Stimulated activated CD4-positive, alpha-beta T cell treated with anti-CD3 and anti-CD28 coated beads, Interleukin-15, amount 100 ng/mL, for 48 hours (primary cell): ENCODE measurements at places on chromosomes 11 and 22.

DNA sequence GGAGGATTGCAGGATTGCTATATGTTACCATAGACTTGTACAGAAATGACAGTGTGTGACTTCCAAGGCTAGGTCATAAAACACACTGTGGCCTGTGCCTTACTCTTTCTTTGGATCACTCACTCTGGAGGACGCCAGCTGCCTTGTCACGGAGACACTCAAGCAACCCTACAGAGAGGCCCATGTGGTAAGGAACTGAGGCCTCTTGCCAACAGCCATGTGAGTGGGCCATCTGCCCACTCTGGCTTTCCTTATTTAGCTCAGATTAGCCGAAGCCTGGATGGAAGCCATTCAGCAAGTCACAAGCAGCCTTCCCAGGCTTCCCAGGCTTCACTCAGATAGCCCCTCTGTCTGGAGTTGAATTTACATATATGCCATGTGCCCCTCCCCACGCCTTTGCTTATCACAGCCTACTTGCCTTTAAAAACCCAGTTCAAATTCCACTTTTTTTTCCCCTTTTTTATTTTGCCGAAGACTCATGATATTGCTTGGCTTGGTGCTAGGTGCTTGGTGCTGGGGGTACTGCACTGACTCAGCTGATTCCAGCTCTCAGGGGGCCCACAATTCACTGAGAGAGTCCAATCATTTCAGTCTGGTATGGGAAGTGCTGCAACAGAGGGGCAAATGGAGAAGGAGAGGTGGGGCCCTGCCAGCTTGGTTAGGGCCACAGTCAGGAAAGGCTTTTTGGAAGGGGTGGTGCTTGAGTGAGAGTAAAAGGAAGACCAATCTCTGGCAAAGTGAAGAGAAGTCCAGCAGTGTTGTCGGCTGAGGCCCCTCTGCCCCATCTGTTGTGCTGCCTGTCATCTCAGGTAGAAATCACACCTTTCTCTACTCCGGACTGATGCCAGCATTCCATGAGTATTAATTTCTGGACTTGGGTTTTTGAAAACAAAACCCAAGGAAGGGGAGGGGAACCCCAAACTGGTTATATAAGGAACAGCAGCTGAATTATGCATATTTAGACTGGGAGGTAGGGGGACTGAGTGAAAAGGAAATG, 14.5 kb upstream of the P4HA3 start:
- DNase-seq = no peak

DNA sequence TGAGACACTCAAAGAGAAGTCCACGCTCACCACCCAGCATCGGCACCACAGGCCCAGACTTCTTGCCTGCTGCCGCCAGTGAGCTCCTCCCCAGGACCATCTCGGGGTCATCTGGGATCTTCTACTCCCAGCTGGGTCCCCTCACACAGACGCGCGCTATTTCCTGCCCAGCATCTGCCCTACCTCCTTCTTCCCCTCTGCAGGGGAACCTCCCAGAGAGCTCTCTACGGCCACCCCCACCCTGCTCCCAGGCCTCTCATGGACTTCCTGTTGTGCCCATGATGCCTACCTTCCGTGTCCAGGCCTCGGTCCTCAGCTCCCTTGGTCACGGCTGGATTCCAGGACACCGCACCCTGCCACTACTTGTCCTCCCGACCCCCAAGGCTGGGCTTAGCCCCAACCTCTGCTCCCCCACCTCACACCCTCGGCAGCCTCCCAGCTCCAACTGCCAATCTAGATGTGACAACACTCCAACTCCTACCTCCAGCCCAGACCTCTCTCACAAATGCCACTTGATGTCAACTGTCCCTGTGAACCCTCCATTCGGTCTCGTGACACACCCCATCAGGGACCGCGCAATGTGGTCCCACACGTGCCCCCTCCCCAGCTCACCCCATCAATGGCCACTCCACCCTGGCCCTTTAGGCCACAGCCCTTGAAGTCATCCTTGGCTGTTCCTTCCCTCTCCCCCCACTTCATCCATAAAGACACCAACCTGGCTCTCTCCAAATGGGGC, 45.3 kb downstream of the SGSM3 start:
- DNase-seq = no peak

DNA sequence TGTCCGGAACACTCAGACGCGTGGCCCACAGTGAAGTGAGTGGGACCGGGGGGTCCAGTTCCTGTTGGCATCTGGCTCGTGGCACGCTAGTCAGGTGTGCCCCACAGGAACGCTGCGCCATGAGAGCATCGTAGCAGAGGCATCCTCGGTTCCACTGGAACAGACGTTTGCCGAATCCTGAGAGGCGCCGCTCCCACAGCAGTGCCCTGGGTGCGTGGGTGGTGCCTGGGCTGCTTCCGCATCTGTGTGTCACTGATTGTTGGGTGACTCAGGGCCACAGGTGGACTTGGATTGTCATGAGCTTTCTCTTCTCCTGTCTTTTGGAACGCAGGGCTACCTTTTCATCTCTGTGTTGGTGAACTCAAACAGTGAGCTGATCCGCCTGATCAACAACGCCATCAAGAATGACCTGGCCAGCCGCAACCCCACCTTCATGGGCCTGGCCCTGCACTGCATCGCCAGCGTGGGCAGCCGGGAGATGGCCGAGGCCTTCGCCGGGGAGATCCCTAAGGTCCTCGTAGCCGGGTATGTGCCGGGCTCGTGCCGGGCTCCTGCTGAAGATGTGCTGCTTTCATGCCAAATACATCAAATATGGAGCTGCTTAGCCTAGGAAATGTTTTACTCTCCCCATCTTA, 46.2 kb downstream of the AP2A2 start:
- DNase-seq = no peak

- DNase-seq = no peak
Measured at GRCh38 chr11:101803651-101804050, 111.2 kb upstream of the CEP126 start.

- DNase-seq = no peak
Measured at GRCh38 chr11:24297461-24297860, 199.4 kb upstream of the LUZP2 start.

GRCh38 chr22:24707470-24707801, 67.1 kb downstream of the PIWIL3 start:
- no peak for DNase-seq

DNA sequence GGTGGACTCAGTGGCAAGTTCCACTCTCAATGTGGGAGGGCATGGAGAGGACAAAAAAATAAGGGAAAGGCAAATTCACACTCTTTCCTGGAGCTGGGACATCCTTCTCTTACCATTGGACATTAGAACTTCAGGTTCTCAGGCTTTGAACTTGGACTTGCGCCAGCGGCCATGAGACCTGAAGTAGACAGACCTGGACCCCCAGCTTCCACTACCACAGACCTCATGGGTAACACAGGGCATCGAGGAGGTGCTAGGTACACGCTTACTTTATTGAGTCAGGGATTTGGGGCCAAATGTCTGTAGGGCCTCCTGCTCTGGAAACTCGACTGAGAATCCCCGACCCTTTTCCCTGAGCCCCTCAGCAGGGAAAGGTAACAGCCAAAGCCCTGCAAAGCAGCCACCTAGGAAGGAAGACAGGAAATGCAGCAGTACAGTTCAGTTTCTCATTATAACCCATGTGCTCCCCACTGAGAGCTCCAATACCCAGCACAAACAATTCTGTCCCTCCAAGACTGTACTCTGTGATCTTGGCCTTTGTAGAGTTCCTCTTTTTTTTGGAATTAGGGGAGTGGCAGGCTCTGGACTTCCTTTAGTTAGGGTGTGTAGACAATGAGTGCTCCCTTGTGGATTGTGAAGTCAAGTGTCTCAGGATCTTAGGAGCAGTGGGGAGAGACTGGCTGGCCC, 5.7 kb downstream of the CHRNA10 start:
- DNase-seq = no peak

DNA sequence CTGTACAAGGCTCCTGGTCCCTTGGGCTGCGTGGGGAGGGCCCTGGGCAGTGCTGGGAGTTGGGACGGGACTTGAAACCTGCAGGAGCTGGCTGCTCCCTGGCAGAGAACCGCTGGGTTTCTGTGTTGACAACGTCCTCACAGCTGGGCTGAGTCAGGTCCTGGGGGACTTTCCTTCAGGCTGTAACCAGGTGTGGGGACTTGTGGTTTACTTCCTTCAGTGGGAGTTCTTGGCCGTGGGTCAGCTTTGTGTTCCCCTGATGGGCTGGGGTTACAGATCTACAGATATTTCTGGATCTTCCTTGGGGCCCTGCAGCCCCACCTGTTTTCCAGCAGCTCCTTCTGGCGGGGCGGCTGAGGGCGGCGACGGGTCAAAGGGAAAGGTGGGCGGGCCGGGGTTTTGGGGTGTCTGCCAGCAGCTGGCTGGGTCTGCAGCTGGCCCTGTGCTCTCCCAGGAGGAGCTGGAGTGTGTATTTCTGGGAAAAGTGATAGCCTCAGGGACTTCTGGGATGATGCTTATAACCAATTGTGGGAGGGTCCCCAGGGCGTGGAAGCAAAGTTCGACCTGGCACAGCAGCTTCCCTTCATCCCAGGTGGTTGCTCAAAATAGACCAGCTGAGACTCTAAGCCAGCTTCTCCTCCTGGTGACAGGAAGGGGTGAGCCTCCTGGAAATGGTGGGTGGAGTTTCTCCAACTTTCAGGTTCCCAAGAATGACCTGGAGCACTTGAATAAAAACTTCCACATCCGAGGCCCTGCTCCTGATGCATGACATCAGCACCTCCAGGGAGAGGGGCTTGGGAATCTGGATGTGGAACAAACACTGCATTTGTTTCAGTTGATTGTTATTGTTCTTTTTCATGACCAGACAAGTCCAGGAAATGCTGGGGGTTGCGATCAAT, 19.1 kb downstream of the ST14 start:
- no peak for DNase-seq

- DNase-seq = no peak
Measured at GRCh38 chr11:69217276-69218105, 61.8 kb downstream of the SMIM38 start.

- no peak for DNase-seq
Measured at GRCh38 chr11:6223854-6224253, 10.6 kb downstream of the FHIP1B start.

- no peak for DNase-seq
Measured at GRCh38 chr11:65185869-65186341, 4.2 kb downstream of the CAPN1 start.

DNA sequence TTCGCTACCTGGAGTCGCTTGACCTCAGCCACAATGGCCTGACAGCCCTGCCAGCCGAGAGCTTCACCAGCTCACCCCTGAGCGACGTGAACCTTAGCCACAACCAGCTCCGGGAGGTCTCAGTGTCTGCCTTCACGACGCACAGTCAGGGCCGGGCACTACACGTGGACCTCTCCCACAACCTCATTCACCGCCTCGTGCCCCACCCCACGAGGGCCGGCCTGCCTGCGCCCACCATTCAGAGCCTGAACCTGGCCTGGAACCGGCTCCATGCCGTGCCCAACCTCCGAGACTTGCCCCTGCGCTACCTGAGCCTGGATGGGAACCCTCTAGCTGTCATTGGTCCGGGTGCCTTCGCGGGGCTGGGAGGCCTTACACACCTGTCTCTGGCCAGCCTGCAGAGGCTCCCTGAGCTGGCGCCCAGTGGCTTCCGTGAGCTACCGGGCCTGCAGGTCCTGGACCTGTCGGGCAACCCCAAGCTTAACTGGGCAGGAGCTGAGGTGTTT, 12.8 kb downstream of the TSKU start:
- no peak for DNase-seq

- DNase-seq = no peak
Measured at GRCh38 chr11:126743628-126744027, 256.9 kb downstream of the KIRREL3 start.

DNA sequence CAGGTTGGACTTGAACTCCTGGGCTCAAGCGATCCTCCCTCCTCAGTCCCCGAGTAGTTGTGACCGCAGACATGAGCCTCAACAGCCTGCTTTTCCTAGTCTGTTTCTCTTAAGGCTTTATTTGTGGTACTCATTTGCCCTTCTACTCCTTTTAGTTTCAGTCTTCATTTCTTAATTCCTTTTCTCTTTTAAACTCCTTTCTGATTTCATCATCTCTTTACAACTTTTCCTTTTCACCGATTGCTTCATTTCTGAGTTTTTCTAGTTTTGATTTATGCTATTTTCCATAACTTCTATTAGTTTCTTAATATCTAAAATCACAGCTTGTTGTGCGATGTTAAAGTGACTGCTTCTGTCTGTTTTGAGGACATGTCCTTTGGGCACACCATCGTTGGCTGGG, 17.3 kb upstream of the MRGPRF start:
- no peak for DNase-seq

DNA sequence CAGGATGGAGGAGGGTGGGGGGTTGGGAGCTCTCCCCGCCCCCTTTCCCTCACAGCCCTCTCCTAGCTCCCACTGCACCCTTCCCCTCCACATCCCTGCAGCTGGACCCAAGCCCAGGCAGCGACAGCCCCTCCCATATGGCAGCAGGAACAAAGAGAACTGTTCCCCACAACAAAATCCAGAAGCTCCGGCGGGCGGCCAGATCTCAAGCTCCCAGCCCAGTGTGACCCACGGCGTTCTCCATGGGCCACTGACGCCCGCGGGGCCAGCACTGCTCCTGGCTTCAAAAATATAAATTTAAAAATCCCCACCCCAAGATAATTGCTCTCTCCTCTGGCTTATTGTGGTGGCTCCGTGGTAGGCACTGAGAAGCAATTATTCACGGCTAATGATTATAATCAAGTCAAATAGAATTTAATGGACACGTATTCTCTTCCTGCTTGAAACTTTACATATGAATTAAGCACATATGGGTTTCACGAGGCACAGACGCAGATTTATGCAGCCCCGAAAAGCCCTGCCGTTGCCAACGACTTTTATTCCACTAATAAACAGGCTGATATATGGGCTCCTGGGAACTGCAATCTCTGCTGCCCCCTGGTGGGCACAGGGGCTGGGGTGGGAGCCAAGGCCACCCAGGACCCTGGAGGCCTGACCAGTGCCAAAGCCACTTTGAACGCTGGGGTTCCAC, 17.5 kb downstream of the MACROD1 start:
- DNase-seq = no peak

DNA sequence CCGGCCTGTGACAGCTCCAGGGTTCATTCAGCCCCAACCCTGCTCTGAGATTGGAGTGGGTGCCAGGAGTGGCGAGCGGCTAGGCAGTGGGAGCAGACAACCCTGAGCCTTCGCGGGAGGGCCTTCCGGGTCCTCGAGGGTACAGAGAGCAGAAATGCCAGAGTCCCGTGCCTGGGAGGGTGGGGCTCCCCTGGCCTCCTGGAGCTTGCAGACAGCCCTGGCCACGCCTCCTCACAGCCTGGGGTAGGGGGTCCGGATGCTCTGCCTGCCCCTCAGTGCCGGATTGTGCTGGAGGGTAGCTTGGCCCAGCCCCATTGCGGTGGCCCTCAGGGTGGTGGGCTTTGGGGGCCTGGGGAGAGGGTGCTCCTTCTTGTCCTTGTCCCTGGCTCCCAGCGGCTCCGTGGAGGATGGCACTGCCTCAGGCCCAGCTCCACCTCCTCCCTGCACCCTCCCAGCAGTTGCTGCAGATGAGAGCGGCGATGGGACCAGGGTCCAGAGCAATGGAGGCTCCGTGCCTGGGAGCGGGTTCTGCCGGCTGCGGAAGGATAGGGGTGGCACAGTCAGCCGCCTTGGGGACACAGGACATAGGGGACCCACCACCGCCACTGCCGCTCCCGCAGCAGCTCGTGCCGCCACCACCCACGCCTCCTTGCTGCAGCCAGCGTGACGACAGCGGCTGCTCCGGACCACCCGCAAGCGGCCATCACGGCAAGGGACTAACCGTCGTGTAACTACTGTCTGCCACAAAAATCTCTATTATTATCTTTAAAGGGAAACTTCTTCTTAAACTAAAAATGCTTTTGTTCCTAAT, 34.9 kb upstream of the OR10G7 start:
- no peak for DNase-seq

- peak; percentile 34 for DNase-seq
Measured at GRCh38 chr11:44036811-44037657, 10.7 kb upstream of the ACCSL start.
